ENCODE measurements at places on chromosomes 6 and 20. TPM values are rescaled to one million over a fixed set of nuclear protein-coding genes. Genes with fewer than 3 reads are reported as not detected.

HLA-DMB gene
- total RNA-seq, result 30.6 TPM

MUC22 gene
- not detected for total RNA-seq

SOX18 gene
- not detected for total RNA-seq

SLC35D3 gene
- not detected for total RNA-seq

GRCh38 chr6:85050149-85050548 is 285.8 kb upstream of the TBX18 start:
- DNase-seq, result no peak

DNA sequence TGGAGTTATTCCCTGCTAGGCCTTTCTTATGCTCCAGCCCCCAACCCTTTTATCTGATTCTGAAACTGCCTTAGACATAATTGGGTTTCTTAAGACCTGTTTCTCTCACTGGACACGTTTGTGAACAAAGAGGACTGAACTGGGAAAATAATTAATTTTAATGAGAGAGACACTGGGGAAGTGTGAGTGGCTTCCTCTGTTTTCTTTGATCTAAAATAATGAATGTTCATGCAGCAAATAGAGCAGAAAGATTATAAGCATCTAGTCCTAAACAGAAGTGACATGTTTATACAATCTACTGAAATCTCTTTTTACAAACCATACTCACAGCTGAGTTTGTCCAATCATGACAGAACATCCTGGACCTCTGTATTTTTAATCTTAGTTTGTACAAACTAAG is 157.6 kb downstream of the SH3BGRL2 start:
- DNase-seq, result no peak

DNA sequence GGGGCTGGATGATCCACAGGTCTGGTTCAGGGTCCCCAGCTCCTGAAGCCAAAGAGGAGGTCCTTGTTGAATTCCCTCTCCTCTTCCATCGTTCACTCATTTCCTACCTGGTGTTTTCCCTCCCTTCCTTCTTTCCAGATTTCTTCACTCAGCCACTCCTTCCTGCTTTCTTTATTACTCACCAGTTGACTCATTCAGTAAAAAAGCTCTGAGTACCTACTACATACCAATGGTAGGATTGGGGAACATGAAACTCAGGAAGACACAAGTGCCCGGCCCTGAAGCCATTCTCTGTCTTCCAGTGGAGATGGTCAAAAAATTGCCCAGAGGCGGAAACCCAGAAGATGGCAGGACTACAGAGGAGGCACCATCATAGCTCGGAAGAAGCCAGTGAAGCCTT is 11.9 kb upstream of the NSFL1C start:
- no peak for DNase-seq

GRCh38 chr6:111417946-111418345 is 65.1 kb downstream of the REV3L start:
- DNase-seq, result no peak

- DNase-seq, result no peak
Measured at GRCh38 chr6:67068781-67069180, 1361.8 kb upstream of the EYS start.

DNA sequence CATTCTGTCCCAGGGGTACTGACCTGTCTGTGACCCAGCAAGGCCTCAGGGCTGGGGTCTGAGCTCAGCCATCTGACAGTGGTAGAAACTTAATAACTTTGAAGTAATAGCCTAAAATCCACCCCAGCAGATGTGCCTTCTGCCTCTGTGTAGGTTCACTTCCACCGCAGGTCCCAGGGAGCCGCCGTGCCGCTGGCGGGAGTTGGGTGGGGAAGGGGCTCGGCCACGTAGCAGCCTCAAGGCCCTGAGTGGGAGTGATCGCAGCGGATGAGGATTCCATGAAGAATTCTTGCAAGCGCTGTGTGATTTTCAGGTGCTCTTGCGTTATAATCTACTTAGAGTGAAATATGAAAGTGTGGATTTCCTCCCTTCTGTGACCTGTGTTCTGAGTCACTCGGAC is 163.7 kb downstream of the DTNBP1 start:
- no peak for DNase-seq

- DNase-seq, result no peak
Measured at GRCh38 chr6:91141346-91141745, 554.5 kb upstream of the MAP3K7 start.

- DNase-seq, result no peak
Measured at GRCh38 chr6:129670634-129671033, 39.3 kb downstream of the ARHGAP18 start.

- no peak for DNase-seq
Measured at GRCh38 chr6:128336436-128337095, 183.8 kb downstream of the PTPRK start.

DNA sequence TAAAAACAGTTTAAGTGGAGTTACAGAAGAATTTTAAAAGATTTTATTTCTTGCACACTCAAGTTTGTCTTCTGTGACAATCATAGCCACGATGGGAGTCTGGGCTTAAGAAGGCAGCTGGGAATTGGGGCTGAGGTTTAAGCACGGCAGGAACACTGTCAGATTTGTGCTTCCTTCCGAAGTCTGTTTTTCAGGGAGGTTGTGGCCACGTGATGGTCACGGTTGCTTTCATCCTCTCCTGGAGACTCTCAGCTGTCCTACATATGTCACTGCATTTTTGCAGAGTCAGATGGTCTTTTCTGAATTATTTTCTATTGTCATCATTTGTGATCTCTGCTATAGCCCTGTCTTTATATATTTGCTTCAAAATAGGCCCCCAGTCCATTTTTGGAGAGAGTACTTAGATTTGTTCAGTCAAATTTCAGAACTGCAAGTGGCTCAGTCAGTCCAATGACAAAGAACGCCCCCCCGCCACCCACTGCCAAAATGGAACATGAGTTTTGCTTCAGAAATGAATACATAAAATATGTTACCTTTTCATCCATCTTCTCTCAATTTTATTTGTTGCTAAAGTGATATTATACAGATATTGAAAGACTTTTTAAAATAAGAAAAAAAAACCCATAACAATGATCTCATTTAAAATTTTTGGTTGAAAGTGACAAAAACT is 111.8 kb upstream of the ZFP64 start:
- no peak for DNase-seq

- DNase-seq, result no peak
Measured at GRCh38 chr6:4017834-4018170, 61.1 kb downstream of the FAM217A start.

DNA sequence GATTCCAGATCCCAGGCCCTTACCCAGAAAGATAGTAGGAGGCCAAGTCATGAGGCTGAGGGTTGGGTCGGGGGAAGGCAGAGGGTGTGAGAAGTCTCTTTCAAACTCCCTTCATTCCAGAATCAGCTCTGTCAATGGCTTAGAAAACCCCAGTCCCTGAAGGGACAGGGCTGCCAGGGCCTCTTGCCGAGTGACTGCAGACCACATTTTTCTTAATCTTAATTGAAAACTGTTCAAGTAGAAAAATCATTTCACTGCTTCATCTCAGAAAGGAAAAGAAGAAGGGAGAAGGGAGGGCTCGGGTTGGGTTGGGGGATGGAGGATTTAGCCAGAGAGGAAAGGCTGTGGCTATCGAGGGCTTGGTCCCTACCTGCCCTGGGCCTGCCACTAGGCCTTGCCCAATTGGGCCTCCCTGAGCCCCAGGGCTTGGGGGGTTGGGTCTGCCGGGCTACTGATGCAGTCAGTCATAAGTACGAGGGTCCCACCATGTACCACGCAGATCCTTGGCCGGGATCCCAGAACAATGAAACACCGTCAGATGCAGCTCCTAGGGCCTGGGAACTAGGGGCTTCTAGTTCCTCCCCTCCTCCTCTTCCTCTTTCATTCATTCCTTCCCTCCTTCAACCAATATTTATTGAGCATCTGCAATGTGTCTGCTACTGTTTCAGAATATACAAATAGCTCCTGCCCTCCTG is 44.0 kb upstream of the CTNNBL1 start:
- no peak for DNase-seq

DNA sequence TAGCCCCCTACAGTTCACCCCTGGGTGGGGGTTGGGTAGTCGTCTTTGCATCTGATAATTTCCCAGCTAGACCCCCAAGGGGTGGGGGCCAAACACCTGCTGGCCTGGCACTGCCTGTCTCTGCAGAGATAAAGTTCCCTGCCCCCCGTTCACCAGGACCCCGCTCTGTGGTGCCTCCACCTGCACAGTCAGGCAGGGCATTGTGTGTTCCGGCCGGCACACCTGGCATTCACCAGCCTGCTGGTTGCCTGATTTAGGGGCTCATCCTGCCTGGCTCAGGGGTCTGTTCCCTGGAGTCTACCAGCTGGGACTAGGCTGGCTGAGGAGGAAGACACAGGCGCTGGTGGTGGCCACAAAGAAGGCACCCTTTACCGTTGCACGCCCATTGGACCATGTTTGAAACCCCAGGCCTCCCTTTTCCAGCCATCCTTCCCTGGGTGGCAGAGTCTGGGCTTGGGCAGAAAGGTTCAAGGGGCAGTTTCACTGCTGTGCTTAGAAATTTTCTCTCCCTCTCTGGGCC is 30.8 kb upstream of the SCRT2 start:
- no peak for DNase-seq

DNA sequence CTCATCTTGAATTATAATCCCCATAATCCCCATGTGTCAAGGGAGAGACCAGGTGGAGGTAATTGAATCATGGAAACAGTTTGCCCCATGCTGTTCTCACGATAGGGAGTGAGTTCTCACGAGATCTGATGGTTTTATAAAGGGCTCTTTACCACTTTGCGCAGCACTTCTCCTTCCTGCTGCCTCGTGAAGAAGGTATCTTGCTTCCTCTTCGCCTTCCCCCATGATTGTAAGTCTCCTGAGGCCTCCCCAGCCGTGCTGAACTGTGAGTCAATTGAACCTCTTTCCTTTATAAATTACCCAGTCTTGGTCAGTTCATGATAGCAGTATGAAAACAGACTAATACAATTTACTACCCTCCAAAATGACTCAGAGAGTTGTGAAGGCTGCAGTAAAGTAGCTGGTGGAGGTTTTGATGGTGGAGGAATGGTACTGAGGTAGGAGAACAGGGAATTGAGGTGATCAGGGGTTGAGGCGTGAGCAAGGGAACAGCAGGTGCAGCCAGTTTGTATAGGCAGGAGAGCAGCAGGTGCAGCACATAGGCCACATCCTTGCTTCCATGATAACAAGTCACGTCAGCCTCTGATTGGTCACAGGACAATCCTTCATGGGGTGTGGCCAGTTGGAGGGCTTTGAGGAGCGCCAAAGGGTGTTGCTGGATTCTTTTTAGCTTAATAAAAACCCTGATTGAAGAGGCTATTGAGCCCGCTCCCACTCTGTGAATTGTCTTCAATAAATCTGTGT is 150.0 kb downstream of the CDC5L start:
- no peak for DNase-seq

All from T-cell (primary cell).